ELF-1 (cell line): ENCODE measurements at places on chromosomes 3 and 15.

DNA sequence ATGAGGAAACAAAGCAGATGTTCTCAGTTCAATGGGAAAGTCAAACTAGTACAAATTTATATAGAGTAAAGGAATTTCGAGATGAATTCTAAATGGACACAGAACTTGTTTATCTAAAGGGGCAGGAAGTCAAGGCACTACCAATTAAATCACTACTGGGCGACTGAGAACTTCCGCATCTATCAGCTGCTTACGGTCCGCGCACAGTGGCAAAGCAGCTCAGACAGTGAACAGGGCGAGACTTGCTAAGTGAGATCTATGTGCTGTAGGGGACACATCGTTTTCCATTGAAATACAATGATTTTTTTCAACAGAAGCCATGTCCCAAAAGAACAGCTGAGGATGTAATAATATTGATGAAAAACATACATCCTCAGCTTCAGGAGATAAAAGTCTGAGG, 105.0 kb downstream of the CHRNA7 start:
- no peak for DNase-seq

DNA sequence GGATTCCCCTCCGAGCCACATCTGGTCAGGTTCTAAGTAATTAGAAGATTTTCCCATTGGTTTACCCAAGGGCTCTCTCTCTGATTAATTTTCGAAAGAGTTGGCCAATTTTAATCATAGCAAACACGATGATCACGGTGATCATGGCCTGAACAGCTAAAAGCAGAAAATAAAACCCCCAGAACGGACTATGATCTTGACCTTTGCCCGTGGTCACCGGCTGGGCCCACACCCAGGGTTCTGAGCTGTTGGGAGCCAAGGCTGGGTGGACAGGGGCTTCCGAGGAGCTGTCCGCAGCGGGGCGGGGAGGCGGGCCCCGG, 2.6 kb downstream of the GP5 start:
- no peak for DNase-seq

DNA sequence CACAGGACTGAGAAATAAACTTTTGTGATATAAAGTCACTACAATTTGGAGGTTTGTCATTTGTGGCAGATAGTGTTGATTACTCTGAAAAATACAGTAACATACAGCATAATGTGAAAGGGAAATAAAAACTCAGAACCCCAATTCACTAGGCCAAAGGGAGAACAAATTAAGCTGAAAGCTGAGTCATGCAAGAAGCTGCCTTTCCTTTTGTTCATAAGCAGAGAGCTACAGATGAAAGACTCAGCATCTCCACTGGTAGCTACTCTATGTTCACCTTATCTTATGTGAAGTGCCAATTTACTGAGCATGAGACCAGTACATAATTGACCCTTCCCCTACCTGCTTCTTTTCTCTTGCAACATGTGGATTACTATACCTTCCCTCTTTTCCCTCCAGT, 19.3 kb upstream of the SLTM start:
- DNase-seq = no peak

- no peak for DNase-seq
Measured at GRCh38 chr3:28028554-28028953, 212.9 kb upstream of the CMC1 start.

DNA sequence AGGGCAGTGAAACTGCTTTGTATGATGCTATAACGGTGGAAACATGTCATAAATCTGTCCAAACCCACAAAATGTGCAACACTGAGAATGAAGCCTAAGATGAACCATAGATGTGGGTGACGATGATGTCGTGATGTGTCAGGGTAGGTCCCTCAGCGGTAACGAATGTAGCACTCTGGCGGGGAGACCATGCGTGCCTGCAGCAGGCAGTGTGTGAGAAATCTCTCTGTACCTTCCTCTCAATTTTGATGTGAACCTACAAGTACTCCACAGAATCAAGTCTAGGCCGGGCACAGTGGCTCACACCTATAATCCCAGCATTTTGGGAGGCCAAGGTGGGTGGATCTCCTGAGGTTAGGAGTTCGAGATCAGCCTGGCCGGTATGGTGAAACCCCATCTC, 268.2 kb upstream of the LYSMD4 start:
- no peak for DNase-seq

DNA sequence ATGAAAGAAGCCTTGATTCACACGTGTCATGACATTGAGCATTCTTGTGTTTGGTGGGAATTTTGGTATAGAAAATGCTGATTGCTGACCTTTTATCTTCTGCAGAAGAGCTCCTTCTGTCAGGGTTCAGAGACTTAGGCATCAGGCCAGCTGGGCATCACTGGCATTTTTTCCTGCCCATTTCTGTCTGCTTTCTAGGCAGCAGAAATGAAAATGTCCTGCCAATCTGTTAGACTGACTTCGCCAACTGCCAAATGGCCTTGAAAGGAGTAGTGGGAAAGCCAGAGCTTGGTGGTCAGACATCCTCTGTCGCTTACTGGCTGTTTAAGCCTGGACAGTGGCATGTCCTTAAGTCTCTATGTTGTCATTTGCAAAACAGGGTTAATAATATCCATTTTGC, 57.4 kb downstream of the EEFSEC start:
- no peak for DNase-seq

DNA sequence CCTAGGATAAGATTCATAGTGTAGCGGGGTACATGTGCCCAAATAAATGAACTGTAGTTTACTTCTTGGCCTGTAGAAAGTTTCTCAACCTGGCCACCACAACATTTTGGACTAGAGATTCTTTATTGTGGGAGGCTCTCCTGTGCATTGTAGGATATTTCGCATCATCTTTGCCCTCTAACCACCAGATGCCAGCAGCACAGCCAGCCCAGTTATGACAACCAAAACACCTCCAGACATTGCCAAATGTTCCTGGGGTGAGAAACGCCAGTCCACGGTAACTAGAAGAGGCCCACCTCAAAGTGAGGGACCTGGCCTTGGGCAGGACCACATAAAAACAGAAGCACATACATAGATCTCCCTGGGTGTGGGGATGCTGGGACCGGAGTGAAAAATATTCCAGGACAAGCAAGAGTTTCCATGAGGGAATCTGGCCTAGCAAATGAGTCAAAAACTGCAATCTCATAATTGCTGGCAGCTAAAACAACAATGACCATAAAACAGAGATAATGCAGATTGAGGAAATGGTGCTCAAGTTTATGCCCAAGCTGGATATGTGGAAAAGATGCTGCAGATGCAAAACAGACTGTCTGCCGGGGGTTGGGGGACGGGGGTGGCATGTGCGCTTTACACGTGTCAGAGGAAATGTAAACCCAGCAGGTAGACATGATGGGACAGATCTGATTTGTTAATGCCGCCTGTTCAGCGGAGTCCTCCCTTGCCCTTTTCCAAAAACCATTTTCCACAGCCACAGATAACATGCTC, 39.7 kb downstream of the ARHGEF3 start:
- no peak for DNase-seq

DNA sequence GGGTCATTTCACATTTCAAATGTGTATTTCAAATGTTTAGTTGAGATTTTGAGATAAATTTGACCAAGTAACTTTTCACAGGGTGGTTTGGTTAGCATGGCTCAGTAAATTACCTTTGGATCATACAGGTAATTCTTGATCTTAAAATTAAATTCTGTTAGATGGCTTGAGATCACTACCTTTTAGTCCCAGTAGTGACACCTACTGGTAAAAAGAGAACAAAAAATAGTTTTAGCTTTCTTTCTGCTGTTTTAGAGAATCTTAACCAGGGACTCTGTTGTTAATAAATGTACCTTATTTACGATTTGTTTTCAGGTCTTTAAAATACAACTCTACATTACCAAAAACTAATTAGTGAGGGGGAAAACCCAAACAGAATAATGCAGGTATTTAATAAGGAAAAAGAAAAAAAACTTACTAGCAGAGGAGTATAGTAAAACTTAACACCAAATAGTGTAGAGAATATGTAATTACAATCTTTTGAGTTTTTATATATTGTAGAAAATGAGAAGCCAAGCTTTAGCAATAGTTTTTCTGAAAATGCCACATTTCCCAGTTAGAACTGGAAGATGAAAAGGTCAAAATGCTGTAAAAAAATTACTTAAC, 620.3 kb upstream of the AGTR1 start:
- DNase-seq = no peak

GRCh38 chr15:45205192-45205591, 17.4 kb upstream of the SHF start:
- DNase-seq = peak; percentile 72

DNA sequence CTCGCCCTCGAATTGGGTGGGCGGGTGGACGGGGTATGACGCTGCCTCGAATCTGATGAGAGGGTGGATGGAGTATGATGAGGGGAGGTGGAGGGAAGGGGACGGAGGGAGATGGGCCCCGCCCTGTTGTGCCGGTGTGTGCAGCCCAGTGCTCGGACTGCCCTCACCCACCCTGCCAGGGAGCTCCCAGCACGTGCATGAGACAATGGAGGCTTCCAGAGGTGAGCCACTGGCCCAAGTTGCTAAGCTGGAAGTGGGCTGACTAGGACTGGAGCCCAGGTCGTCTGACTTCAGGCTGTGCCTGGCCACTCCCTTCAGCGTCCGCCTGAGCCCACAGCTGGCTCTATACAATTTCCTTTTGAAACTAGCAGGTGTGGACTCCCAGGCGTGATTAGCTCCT, 47.0 kb upstream of the CTSH start:
- DNase-seq = no peak

DNA sequence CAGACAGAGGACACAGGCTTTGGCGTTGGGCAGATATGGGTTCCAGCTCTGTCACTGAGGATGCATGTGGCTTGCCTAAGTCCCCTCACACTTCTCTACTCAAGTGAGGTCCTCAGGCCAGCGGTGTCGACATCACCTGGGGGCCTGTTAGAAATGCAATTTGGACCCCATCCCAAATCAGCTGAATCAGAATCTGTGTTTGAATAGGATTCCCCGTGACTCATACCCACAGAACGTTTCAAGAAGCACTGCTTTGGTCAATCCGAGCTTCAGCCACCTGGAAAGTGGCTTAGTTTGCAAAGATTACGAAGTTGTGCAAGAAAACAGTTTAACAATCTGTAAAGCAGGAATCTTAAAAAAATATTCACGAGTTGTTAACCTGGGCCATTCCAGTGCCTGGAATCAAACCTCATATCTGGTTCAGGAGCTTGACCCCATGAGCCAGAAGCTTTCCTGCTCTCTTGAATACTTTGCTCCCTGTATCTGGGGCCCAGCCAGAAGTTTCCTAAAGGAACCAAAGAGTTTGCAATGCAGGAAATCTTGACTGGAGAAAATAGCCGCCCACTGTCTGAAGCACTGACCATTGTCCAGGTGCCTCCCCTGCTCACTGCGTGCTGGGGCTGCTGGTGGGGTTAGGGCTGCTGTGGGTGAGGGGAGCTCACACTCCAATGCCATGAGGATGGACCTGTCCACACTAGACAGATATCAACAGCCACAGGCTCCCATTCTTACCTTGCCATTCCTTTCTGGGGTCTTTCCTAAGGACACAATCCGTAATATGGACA, 208.5 kb upstream of the LINGO1 start:
- DNase-seq = no peak

GRCh38 chr3:180351601-180352000, 250.4 kb upstream of the TTC14 start:
- no peak for DNase-seq

DNA sequence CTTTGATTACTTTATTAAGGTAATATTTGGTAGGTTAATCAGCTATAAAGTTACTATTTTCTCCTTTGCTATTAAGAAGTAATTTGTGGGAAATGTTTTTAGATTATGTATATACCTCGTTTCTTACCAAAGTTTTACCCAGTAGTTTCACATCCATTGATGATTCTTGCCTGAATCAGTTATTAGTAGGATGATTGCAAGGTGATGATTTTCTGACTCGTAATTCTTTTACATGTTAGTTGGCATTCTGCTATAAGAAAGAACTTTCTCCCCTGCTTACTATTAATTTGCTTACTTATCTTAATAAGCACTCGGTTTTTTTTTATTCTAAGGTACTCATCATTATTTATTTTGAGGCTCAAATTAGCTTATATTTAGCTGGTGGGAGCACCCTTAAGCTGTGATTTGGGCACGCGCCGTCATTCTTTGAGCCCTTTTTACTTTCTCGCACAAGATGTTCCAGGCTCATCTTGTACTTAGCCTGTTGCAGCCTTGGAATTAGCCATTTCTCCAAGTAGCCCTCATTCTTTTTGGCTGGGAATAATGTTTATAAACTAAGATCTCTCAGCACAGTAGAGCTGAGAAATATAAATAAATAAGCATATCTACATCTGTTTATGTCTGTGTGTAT, 15.3 kb downstream of the USP3 start:
- DNase-seq = no peak

DNA sequence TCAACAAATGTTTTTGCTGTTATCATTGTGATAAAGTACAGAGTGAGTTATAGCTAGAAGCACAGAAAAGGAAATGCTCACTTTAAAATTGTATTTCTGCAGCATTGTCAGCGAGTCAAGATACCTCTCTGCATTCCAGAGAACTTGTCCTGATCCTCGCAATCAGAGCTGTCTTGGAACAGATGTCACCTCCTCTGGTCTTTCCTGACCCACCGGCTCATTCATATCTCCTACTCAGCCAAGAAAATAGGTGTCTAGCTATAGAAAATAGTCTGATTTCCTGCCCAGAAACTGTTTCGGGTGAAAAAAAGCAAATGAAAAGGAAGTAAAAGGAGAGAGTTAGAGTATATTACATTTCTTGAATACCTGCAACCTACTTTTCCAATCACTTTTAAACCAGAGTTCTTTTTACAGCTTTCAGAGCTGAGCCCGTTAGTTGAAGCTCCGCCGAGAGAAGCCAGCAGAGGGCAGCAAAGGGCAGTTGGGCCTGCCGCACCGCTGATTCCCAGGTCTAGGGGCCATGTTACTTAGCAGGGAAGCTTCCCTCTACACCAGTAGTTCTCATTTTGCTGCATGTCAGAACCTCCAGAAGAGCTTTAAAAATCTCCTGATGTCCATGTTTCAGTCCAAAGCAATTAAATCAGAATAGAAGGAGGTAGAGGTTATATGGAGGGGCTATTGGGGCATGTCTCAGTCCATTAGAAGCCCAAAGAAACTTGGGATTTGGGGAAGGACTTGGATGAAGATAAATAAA, 185.7 kb upstream of the THRB start:
- peak; percentile 83 for DNase-seq

GRCh38 chr15:69398491-69398891, 15.7 kb upstream of the KIF23 start:
- no peak for DNase-seq

GRCh38 chr3:159239059-159239458, 437.2 kb downstream of the MFSD1 start:
- DNase-seq = no peak

GRCh38 chr3:187072511-187072910, 66.8 kb downstream of the RPL39L start:
- DNase-seq = peak; percentile 74

- DNase-seq = peak; percentile 75
Measured at GRCh38 chr15:63048776-63049665, 6.5 kb downstream of the TPM1 start.

GRCh38 chr3:38314764-38315487, 31.7 kb upstream of the XYLB start:
- no peak for DNase-seq

GRCh38 chr15:81265944-81266775, 57.8 kb downstream of the STARD5 start:
- DNase-seq = peak; percentile 89

GRCh38 chr3:137761099-137761562, 3.0 kb upstream of the SOX14 start:
- no peak for DNase-seq
